ENCODE measurements at places on chromosomes 16 and 17.

DNA sequence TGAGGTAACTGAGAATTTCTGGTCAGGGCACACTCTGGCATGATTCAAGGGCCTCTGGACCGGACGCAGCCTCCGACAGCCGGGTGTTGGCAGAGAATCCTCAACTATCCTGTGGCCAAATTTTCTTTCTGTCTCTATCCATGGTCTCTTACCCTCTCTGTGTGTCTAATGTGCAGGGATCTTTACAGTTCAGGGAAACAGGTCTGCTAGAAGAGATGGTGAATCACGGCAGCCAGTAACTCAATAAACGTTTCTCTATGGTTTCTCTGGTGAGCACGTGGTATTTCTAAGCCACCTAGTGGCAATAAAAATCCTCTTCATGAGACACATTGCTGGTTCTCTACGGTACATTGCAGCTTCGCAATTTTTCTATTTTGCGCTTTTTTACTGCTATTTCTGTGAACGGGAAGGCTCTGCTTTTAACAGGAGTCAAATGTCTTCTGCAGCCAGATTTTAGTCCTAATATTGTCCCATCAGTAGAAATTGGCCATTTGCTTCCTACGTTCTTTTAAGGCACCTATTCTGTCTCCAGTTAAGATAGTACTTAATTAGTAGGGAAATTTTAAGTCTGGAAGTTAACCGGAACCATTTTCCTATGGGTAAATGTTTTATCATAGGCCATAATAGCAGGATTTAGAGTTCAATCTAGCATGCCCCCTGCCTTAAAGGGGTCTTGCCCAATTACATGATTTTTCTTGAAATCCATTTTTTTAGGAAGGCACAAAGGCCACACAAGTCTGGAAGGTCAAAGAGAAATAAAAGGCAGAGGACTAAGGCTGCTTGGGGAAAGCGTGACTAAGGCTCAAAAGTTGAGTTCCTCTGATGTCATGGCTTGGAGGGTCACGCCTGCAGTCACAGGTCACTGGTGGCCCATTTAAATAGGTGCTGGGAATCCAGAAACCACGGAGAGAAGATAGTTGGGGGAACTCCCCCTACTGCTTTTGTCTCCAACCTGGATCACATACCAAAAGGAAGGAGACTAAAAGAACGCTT, 31.5 kb downstream of the QPRT start:
- DNase-seq, result no peak

DNA sequence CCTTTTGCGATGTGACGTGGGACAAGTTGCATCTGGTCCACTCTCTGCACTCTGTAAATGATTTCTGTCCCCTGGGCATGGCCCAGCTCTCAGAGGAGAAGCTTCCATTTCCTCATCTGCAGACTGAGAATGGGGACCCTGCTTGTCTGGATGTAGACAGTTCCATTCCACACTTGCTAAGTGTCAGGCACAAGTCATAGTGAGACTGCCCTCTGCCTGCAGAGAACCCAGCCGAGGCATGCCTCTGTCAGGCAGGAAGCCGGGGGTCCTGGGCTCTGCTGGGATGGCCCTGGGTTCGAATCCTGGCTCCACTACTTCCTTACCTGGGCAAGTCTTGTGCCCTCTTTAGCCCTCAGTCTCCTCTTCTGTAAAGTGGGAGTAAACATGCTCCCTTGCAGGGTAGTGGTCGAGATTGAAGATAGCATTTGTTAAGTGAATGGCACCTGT, 4.1 kb downstream of the MAP2K3 start:
- no peak for DNase-seq

DNA sequence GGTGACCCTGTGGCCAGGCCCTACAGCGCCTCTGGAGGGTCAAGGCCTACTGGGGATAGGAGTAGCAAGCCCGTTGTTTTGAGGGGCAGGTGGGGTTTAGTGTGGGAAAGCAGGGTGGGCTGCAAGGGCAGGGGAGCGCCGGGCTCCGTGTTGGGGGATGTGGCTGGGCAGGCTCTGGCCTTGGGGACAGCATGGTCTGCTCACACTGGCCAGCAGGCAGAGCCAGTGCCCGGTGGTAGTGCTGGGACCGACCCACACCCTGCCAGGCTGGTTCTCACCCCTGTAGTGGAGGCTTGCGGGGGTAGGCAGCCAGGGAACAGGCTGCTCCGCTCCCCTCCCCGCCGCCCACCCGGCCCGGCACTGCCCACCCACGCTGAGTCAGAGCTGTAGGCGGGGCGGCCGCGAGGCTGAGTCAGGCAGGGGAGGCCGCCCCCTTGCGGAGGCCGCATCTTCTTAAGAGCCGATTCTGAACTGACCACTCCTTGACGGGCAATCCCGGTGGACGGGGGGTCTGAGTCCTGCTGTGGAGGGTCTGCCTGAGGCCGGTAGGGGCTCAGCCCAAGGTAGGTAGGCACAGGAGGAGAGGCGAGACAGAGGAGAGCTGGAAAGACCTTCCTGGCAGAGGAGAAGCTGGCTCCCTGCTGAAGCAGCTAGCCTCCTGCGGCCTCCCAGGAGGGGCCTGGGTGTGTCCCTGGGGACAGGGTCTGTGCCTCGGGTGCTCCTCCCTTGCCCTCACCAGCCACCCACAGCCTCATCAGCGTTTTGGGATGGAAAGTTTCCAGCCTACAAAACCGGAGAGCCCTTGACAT, 62.4 kb downstream of the BAIAP2 start:
- DNase-seq, result no peak

DNA sequence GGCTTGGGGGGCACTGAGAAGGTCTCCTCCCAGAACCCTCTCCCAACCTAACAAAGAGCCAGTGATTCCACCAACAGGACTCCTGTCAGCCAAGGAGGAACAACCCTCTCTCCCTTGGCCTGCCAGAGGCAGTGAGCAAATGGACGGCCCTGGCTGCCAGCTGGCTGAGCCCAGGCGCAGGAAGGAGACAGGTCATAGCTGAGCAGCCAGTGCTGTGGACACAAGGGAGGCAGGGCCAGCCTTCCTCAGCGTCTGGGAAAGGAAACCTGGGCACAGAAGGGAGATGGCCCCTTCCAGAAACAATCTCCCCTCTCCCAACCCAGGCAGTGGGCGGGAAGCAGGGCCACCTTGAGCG, 2.1 kb downstream of the MPO start:
- DNase-seq, result no peak

- no peak for DNase-seq
Measured at GRCh38 chr17:64392300-64392699, 1.6 kb upstream of the PECAM1 start.
